Epithelial cell of prostate (primary cell): ENCODE measurements at places on chromosomes 6 and 20.

DNA sequence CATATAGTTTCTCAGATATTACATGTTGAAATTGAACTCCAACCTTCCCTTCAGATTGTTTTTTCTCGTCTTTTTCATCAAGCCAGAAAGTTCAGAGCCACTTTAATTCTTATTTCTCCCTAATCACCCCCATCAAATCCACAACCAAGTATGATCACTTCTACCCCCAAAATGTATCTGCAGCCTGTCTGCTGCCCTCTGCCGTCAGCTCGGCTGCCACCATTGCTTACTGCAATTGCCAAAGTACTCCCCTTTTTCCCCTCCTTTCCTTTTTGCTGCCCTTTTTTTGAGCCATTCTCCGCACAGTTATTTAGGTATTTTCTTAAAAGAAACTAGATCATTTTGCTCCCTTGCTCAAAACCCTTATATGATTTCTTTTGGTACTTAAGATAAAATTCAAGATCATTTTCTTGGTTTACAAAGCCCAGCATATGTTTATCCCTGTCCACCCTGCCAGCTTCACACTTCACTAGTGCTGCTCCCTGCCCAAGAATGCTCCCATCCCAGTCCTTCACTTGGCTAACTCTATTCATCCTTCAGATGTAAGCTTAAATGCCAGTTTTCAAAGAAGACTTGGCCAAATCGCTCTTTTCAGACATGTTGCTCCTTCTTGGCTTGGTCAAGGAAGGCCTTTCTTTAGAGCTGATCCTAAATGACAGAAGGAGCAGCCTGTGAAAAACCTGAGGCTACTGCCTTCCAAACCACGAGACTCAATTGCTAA is 63.7 kb downstream of the SH3BGRL2 start:
- DNase-seq: no peak

DNA sequence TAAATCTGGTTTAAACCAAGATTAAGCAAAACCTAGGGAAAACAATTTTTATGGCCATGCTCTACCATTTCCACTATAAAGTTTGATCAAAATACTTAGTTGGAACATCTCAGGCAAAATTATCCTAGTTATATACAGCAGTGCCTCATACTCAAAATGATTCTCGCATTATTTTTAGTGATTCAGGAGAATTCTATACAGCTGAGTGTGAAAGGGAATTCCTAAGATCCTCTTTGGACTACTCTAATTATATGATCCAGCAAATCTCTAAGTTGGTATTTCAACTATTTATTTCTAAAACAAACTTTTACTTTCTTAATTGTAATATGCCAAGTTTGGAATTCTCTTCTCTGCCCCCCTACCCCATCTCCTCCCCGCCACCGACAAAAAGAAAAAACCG is 8.6 kb downstream of the DTNBP1 start:
- DNase-seq: no peak

GRCh38 chr6:170227996-170228945 is 62.6 kb downstream of the DLL1 start:
- no peak for DNase-seq

DNA sequence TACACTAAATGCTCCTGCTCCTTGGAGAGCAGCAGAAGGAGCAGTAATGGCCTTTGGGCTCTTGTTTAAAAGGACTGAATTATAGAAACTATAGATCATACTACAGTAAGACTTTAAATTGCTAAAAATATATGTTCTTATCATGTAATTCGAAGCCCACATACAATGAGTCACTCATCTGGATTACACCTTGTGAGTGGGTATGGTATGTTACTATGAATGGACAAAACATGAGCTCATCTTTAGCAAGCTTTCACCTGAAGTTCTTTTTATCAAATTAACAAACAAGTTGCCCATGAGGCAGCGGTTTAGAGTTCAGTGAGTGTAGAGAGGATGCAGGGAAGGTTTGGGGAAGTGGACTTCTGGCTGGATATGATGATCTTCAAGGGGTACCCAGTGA is 114.4 kb upstream of the CCN2 start:
- DNase-seq: peak; percentile 56

GRCh38 chr20:50519036-50519762 is 9.0 kb downstream of the PTPN1 start:
- DNase-seq: no peak

- DNase-seq: no peak
Observed at GRCh38 chr6:98295515-98296175, 538.7 kb upstream of the POU3F2 start.

DNA sequence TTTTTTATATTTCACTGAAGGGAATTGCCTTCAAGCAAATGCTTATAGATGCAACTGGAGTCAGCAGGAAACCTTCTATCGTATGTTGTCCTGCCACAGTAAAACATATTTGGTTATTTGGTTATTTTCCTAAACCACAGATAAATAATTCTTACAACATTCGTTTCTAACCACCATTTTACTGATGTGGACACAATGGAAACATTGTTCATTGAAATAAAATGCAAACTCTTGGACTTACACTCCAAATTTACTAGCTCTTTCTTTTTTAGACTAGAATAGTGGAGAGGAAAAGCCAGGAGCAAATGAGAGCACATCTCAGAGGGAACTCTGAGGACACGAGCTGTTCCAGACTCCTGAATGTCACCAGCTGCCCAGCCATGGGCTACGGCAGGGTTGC is 114.8 kb downstream of the RPS12 start:
- no peak for DNase-seq
